ENCODE measurements at places on chromosomes 3 and 15.
A peak's percentile ranks its signal among the peaks of the same experiment; 100 is the strongest.

DNA sequence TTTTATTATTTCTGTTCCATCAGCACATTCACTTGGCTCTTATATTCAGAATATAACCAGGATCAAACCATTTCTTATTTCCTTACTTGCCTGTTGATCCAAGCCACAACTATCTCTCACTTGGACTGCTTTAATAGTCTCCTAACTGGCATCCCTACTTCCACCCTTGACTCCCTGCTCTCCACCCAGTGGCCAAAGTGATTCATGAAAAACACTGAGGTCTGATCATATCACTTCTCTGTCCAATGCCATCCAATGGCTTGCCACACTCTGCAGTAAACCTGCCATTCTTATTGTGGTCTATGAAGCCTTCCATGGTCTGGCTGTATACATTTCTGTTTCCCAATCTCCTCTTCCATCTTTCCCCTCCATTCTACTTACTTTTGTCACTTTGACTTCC, 576.1 kb downstream of the PDCD6IP start:
- DNase-seq = no peak

DNA sequence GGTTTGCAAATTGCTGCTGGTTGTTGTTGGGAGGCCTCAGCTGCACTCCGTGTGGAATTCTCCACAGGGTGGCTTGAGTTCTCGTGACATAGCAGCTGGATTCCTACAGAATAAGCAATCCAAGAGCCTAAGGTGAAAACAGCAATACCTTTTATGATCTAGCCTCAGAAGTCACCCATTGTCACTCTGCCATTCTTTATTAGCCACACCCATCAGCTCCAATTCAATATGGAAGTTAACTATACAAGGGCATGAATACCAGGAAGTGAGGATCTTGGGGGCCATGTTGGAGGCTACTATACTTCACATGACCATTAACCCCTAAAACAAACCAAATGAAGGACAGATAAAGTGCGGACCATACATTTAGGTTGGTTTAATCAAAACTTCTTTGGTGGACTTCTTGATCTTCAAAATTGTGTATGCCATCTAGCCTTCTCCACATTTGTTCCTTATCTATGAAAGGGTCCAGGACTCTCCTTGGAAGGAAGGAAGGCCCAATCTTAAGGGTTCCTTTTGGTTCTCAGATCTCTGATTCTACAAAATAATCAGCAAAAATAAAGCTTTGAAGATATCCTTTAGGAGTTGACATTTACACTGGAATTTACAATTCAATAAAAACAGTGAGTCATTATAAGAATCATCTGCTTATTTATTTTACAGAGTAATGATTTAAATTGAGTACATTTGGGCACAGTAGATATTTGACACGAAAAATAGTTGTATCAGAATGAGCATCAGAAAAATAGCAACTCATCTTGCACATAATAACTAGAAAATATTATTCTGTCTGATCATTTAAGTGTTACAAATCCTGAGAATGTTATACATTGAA, 21.5 kb downstream of the CIAO2A start:
- no peak for DNase-seq

GRCh38 chr3:178056868-178057267, 479.4 kb upstream of the KCNMB2 start:
- no peak for DNase-seq

DNA sequence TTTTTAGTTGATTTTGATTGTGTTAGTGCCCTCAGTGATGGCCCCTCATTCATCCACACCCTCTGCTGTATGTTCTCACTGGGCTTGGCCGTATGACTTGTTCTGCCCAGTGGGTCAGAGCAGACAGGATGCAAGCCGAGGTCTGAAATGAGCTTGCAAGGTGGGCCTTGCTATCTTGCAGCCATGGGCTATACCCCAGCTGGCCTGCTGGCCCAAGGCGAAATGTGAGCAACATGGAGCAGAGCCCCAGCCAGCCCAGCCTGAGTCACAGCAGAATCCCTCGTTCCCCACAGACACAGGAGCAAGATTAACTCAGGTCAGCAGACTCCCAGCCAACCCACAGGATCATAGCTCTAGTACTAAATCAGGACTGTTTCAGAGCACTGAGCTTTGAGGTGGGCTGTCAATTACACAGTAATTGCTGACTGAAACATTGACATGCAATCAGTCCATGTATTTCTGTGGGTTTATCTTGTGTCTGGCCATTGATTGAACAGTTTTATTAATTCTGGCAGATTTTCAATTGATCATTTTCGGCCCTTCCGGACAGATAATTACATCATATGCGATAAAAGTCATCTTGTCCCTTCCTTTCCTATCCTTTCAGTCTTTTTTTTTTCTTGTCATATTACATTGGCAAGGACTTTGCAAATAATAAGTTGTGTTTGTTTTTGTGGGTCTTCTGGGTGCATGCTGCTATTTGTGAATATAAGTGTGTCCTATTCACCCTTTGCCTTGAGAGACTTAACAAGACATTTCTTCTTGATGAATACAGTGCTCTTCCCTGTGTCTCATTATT, 27.1 kb downstream of the KLF15 start:
- DNase-seq = no peak

DNA sequence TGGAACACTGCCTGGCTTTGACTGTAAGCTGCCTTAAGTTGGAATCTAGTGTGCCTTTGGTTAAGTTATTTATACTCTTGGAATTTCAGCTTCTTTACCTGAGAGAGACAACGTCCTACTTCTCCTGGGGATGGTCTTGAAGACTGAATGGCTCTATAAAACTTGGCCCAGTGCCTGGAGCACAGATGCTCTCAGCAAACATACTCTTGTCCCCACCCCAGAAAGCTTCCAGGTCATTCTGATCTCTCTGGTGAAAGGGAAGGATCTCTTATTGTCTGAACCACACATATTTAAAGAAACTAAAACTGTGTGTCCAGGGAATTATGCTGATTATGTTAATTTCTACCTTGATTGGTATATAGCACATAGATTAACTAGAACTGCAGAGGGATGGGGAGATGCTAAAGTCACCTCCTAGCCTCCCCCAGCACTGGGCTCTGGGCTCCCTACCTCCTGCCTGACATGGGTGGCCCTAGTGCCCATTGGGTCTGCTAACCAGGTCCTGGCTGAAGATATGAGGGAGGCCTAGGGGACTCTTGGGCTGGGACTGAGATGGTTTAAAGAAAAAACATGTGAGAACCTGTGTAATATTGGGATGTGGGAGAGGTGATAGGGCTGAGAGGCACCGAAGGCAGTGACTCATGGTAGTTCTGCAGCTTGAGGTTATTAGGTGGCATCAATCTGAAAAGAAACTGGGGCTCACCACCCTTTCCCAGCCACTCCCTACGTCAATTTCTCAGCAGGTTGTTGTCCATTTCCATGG, 171.0 kb downstream of the RPLP1 start:
- no peak for DNase-seq

- DNase-seq = peak; percentile 20
Measured at GRCh38 chr3:158936530-158937113, 134.8 kb downstream of the MFSD1 start.

DNA sequence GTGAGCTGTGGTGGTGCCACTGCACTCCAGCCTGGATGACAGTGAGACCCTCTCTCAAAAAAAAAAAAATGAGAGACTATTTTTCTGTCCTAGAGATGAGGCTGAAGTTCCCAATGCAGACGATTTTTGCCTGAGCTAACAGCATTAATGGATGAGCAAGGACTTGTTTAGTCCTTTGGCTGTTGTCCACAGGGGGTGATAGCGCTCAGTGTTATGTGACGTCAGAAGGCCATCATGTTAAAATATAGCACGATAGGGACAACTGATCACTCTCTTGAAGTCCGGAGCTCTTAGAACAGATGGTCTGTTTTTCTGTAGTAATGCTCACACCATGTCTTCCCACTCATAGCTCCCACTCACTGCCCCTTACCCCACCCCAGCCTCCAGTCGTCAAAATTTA, 6.8 kb downstream of the TRNT1 start:
- DNase-seq = no peak

GRCh38 chr3:139202226-139202958, 141.4 kb upstream of the MRPS22 start:
- DNase-seq = no peak

DNA sequence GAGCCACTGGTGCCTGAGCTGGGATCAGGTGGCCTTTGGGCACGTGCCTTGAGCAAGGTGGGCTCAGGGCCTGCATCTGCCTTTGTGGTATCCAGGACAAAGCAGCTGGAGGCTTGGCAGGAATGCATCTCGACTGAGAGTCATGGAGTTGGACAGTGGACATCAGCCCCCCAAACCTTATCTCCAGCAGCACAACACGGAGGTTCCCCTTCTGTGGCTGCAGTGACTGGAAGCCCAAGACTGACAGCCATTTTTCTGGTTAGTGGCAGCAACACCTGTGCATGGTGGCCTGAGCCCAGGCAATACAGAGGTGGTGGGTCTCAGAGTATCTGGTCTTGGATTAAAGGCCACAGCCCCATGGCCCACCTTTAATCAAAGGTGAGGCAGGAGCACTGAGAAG, 27.8 kb upstream of the TSEN2 start:
- no peak for DNase-seq

GRCh38 chr15:70672081-70672480, 91.3 kb downstream of the UACA start:
- DNase-seq = no peak

DNA sequence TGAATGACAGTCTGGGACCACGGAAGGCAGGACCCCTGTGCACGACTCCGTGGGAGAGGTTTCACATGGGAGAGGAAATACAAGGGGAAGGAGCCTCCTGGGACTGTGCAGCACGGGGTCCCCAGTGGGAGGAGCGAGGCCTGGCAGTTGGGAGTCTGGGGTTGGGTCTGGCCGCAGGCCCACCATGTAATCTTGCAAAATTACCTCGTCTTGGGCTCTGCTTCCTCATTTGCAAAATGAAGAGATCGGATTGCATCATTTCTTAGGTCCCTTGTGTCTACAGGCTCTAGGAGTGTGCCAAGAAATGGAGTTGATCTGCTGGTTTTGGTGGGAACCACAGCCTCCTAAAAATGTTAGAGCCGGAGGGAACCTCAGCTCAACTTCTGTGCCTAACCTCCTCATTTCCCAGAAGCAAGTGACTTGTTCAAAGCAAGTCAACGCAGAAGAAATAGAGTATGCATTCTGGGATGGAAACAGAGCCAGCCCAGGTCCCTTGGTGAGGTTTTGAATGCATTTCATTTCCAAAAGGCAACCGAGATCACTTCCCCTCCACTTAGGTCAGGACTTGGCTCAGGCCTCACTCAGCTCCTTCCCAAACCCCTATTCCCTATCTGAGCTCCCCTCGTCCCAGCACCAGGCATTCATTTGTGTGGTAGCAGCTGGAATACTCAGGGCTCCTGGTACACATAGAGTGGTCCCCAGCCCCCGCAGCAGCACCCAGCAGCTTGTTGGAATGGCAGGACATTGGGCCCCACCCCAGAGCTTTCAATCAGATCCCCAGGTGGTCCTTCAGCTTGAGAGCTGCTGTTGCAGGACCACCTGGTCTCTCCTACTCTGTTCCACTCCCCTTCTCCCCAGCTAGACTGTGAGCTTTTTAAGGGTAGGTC, 267.7 kb downstream of the XXYLT1 start:
- DNase-seq = no peak

- DNase-seq = no peak
Measured at GRCh38 chr15:39397883-39398282, 183.0 kb upstream of the THBS1 start.

DNA sequence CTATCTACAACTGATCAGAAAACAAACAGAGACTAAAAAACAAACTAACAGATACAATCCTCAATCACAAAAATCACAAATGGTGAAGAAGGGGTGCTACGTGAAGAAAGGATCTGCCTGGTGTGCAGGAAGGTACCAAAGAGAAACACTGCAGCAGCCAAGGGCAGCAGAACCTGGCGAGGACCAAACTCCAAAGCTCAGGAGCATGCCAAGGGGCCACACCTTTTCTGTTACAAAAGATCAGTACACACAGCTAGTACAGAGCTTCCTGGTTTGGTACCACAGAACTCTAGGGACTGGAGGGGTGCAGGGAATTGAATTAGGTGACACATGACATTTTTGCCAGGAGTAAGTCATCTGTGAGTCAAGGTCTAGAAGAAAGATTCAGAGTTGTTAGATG, 107.4 kb upstream of the GRM7 start:
- no peak for DNase-seq

DNA sequence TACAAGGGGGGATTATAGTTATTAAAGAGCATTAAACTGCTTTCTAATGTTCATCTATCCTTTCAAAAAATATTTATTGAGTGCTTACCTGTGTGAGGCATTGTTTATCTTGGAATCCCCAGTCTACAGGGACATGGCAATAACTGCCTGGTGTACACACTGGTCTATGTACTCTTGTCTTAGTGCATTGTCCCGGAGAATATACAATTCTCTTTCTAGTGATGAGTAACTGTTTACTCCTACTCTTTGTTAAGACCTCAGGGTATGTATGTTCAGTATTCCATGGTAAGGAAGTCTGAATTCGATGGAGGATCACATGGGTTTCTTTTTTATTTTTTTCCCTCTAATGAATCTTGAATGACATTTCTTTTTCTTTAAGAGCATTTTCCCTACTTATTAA, 772.4 kb upstream of the NR2F2 start:
- DNase-seq = peak; percentile 33

GRCh38 chr3:185825006-185825638, at the start of gene IGF2BP2:
Gene IGF2BP2, minus strand, starts transcription at chr3:185825042. Its CDS starts 82 bp downstream, at chr3:185824960.
- peak; percentile 65 for DNase-seq

GRCh38 chr15:83320844-83321243, 36.4 kb upstream of the BNC1 start:
- peak; percentile 72 for DNase-seq

DNA sequence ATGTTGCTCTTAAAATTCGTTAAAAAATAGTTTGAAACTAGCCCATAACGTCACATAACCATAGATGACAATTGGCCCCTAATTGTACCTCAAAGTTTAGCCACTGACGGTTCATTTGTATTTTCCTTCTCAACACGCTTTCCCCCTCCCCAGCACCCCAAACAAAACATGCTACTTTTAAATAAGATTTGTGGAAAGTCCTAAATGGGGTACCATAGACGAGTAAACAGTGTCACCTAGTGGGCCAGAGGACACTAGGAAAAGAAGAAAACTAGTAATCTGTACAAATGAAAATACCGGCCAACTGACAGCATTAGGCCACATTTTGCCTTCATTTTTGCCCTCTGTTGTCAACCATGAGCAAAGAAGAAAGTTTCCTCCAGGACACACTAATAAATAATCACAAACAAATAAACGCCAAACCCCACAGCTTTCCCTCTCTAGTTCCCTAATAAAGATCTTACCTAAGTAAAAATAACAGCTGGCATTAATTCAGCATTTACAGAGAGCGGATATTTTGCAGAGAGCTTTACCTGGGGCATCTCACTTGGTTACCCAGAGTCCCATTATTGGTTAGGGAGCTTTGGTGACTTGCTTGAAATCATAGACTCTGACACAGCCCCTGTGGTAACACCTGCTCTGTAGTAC, 175.1 kb upstream of the ATP11B start:
- no peak for DNase-seq

- no peak for DNase-seq
Measured at GRCh38 chr15:101116681-101116976, 135.2 kb downstream of the CHSY1 start.
